ENCODE measurements at places on chromosomes 2 and 18.

DNA sequence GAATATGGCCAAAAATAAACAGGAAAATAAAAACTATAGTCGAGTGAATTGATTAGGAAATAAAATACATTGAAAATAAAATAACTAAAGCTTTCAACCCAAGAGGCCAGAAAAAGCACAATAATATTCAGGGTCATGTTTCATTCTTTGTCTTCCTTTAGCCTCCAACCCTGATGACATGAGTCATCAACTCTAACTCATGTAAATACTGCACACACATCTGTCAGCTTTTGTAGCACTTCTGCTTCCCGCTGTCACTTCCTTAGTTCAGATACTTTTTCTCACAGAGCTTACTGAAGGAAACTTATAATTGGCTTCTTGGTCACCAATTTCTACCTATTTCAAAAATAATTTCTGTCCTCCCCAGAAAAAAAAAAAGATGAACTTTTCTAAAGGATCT lies 112.8 kb downstream of the UPP2 start:
- peak; percentile 83 for DNase-seq

DNA sequence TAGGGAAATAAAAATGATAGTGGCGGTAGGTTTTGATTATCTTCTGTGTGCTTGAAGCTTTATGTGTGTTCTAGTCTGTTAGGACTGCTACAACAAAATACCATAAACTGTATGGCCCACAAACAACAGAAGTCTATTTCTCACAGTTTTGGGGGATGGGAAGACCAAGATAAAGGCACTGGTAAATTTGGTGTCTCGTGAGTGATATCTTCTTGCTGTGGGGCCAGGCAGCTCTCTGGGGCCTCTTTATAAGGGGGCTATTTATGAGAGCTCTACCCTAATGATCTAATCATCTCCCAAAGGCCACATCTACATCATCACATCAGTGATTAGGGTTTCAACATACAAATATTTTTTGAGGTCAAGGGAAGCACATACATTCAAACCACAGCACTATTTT lies 86.8 kb upstream of the SPHKAP start:
- no peak for DNase-seq

- DNase-seq = no peak
Observed at GRCh38 chr2:192159208-192159607, 35.5 kb downstream of the TMEFF2 start.

DNA sequence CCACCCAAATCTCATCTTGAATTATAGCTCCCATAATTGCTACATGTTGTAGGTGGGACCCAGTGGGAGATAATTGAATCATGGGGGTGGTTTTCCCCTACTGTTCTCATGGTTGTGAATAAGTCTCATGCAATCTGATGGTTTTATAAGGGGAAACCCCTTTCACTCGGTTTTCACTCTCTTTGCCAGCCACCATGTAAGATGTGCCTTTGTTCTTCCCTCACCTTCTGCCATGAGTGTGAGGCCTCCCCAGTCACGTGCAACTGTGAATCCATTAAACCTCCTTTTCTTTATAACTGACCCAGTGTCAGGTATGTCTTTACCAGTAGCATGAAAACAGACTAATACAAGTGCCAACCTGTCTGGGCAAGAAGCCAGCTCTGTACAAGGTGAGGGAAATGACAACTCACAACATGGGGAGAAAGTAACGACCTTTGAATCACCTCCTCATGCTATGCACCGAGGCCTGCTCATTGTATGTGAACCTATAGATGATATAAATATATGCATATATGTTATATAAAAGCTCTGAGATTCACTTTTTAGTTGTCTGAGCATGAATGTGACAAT lies 162.2 kb downstream of the ALPK2 start:
- DNase-seq = no peak

DNA sequence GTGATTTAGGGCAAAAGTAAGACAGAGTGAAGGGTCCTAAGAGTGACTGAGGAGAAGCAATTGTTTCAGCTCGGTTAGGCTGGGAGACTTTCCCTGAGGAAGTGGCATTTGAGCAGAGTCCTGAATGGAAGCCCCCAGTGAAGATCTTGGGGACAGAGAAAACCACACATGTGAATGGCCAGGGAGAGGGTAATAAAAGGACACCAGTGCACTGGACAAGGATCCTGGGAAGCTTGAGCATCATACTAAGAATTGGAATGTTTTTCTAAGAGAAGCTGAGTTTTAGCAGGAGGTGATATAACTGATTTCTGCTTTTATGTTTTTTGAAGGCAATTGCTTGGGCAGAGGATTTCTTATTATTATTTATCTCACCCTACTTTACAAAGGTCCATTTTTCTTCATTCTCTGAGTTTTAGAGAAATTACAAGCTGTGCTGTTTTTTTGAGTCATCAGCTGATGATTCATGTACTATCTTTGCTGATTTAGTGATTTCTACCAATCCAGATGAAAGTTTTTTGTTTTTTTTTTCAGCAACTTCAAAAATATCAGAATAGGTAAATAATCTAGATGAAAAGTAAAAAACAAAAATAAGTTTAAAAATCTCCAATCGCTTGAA lies 43.5 kb downstream of the MFSD6 start:
- no peak for DNase-seq

GRCh38 chr2:230234122-230234722 lies 8.7 kb downstream of the SP140 start:
- no peak for DNase-seq

- no peak for DNase-seq
Observed at GRCh38 chr2:227423656-227424499, 36.1 kb upstream of the SCYGR1 start.

- DNase-seq = peak; percentile 69
Observed at GRCh38 chr2:186256540-186256939, 229.5 kb upstream of the ZC3H15 start.

- no peak for DNase-seq
Observed at GRCh38 chr2:203399031-203399430, 70.8 kb downstream of the ABI2 start.

- DNase-seq = peak; percentile 19
Observed at GRCh38 chr2:173555833-173556232, 201.2 kb downstream of the CDCA7 start.

GRCh38 chr2:135925571-135925970 lies 49.3 kb upstream of the MCM6 start:
- no peak for DNase-seq

- peak; percentile 37 for DNase-seq
Observed at GRCh38 chr2:134232461-134232860, 21.4 kb upstream of the MGAT5 start.

Data from hematopoietic multipotent progenitor cell treated with erythropoietin and hydrocortisone succinate and interleukin-3 and kit ligand, for 4 days (in vitro differentiated cells).